Left renal pelvis (tissue), 4 donors: ENCODE measurements at places on chromosomes 4 and X. TPM values are rescaled to one million over a fixed set of nuclear protein-coding genes. Genes with fewer than 3 reads are reported as not detected.

DNA sequence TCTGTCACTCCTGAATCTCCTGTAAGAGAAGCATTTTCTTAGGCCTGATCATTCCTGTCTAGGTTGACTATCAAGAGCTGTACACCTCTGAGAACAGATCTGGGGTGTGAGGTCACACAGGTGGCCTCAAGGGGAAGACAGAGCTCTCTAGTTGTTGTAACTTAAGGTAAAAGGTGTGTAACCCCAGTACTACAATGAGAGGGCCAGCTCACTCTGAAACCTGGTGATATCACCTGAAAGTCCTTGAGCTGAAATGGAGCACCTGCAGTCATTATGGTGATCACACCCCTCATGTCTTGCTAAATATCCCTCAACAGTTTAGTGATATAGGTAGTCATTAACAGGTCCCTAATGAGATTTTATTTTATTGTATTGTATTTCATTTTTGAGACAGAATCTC lies 8.8 kb upstream of the FAM9C start:
- no peak for DNase-seq

DNA sequence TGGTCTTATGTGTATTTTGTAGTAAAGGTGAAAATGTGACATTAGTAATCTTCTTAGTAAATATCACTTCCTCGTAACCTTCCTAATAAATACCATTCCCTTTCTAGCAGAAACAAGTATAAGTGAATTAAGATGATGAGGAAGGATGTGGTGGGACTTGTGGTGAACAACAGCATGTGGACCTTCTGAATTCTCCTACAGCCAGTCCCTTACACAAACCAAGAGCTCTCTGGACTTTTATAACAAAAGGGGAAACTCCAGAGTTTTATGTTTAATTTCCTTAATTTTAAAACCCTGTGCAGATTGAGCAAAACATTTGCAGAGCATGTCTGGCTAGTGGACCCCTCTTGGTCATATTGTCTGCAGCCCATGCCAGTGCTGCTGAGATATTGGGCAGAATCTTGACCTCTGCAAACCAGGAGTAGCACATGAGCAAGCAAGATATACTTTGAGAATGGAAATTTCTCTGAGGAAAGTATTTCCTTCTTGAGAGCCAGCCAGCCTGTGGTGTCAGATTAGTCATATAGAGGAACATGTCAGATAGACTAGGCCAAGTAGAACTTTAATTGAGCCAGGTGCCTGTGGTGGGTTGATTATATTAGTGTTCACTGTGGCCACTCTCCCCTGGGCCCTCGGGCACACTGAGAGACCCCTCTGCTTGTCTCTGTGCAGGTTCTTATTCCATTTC lies 328.2 kb downstream of the DKK2 start:
- no peak for DNase-seq

GRCh38 chrX:48504261-48504660 lies 4.5 kb upstream of the PORCN start:
- DNase-seq: no peak

DNA sequence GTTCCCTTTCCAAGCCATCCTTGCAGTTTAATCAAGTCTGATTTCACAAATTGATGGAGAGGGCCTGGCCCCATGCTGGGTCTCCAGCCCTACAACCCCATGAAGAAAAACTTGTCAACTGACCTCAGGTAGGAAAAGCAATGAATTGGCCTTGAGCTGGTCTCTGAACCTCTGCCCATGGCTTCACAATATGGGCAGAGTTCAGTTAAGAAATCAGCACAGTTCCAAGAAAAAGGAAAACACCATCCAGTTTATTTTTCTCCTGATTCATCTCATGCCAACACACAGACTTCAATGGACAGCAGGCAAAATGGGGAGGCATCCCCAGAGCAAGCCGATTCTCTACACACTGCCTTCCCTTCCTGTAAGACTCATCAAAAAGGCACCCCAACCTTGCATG lies 3.3 kb downstream of the RIPPLY1 start:
- no peak for DNase-seq

DNA sequence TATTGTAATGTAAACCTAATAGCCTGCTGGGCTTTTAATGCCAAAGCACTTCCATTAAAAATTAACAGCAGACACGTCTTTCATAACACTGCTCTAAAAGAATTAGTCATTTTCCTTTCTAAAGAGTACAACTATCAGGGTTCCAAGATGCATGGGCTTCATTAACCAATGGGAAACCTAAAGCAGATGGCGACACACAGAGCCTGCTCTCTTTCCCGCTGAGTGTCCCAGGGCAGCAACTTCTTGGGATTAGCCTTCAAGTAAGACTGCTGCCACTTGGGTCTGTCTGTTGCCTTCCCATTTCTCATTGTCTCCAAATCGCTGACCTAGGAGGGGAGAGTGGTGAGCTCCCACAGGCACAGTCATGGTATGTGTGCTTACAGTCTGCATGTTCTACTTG lies 14.0 kb upstream of the PHKA2 start:
- no peak for DNase-seq

DNA sequence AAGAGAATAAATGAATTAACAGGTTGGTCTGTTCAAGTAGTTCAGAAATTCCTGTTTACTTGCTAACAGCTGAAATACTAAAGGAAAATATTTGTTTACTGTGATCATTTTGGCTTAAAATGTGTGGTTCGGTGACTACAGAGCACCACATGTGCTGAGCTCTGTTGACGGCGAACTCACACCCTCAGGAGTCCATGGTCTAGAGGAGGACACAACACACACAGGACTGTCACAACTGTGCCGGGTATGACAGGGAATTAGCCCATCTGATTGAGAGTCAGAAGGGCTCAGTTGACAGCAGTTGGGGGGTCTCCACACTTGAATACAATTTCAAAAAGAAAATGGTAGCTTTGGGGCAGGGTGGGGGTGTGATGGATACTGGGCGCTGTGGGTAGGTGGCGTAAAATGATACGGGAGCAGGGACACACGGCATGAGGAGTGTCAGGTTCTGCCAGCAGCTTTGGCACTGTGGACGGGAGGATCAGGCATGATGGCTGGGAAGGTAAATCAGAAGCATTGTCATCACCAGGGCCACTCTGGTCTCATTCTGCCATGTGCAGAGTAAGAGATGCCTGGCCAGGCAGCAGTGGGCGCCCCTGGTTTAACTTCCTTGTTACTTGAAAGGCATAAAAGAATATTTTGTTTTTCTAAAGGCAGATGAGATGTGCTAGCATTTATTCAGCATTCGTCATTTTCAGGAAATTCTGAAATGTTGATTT lies 33.3 kb downstream of the CLDN22 start:
- no peak for DNase-seq

DNA sequence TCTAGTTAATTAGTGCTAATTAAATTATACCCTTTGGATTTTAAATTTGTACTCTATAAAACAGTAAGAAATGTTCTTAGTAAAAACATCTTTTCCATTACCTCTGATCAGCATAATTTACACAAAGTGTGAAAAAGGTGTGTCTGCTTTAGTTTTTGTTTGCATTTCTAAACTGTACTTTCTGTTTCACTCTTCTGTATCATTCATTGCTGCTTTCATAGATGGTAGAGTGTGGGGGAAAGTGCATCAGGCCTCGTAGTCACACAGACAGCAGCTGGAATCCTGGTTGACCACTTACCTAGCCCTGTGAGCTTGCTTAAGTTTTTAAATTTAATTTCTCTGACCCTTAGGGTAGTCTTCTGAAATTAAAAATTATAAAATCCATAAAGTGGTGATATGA lies 275.4 kb upstream of the PITX2 start:
- DNase-seq: no peak

DNA sequence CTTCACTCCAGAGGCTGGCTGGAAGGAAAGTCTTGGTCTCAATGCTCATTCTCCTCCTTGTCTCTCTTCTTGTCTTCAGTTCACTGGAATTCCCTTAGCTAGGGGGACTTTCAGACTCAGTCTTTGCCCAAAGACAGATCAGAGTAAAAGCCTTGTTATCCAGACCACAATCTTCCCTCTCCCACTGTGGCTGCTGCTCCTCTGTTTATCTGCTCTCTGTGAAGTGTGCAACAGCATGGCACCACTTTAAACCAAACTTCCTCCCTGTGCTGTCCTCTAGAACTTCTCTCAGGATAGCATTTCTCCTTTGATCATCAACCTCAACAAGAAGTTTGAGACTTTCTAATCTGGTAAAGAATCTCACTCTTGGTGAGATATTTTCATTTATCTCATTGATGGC lies 530.1 kb upstream of the SLIT2 start:
- DNase-seq: no peak

DNA sequence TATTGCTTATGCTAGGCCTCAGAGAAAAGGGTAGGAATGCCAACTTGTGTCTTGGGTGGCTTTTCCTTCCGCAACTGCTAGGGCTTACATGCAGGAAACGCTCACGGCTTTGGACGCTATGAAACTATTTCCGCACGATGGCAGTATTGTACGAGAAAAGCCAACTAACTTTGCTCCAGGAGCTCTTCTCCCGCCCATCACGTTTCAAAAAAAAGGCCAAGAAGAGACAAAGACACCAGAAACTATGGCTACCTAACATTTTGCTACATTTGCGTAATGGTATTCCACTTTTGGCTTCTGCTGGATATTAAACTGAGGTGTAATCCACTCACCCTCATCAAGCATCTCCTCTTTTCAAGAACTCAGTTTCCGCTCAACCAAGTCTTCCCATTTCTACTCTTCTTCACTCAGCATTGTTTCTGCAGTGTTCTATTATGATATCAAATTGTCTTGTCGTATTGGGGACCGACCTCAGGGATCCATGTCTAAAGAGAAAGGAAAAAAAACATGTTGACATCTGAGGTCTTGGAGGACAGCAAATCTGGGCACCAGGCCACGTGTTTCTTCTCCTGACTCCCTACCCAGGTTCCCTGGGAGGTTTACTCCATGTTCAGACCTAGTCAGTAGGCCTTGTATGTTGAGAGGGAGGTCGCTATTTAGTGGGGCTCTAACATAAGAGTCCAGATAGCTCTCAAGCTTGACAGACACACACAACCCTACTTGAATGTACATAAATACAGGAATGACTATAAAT lies 239.4 kb upstream of the STK26 start:
- no peak for DNase-seq

DNA sequence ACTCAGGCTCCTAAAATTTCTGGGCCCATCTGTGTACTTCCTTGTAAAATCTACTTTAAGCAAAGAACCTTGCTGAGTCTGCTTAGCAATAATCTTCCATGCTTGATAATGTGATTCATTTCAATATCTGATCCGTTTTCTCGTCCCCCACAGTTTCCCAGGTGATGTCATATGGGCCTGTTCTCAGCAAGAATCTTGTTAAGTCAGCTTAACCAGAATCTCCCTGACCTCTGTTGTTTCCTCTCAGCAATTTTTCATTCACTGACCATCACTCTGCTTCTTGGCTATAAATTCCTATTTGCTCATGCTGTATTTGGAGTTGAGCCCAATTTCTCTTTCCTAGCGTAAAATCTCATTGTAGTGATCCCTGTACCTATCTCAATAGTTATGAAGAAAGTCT lies 13.9 kb downstream of the CSN2 start:
- no peak for DNase-seq

DNA sequence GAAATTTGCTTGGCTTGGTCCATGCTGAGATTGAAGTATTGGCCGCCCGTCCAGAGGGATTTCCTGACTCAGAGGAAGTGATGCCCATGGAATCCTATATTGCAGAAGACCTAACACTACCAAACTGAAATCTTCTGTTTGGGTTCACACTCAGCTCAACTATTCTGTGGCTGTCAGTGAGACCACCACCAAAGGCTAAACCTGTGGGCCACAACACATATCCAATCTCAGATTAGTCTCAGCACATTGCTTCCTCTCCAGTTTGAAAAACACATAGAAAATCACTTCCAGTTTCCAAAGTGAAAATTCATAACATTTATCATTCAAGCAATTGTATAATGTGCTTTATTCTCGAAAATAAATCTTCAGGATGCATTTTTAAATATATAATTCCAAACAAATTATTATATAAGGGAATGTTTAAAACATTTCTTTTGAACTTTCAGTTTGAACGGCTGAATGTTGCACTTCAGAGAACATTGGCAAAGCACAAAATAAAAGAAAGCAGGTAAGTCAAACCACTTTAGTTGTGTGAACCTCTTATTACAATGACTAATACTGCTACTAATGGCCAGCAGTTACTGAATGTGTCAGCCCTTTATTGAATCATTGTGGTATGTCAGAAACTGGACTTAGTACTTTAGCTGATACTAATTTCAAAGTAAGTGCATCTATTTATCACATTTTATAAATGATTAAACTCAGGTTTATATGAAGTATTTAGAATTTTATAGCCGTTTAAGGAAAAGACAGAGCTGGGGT lies 37.0 kb downstream of the GUCY1A1 start:
- DNase-seq: no peak

GRCh38 chrX:121649417-121649816 lies 602.0 kb downstream of the GLUD2 start:
- no peak for DNase-seq

- DNase-seq: no peak
Measured at GRCh38 chr4:41709844-41710481, 38.6 kb downstream of the PHOX2B start.

DNA sequence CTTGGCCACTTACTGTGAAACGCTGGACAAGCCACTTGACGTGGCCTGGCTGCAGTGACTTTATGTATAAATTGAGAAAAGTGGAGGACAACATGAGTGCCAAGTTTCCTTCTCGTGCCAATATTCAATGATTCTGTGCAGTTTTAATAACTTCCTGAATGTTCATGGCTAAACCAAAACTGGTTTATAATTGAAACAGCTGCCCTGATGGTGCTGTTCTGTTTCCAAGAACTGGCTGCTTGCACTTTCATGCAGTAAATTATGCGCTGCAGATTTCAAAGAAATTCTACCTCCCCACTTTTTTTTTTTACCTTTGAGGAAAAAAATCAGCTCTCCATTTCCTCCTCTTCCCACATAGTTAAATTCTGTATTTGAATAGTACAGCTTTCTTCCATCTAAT lies 205.2 kb upstream of the CASK start:
- DNase-seq: no peak

GRCh38 chr4:185859111-185859510 lies 47.1 kb upstream of the SORBS2 start:
- DNase-seq: no peak

MAGT1 gene
- 78.4 TPM for polyA plus RNA-seq

ARAP2 gene
- polyA plus RNA-seq: 8.6 TPM

MAGEA4 gene
- polyA plus RNA-seq: not detected

CBLL2 gene
- polyA plus RNA-seq: not detected

TEX13D gene
- polyA plus RNA-seq: not detected

TLR1 gene
- 8.3 TPM for polyA plus RNA-seq

SPRY1 gene
- 118 TPM for polyA plus RNA-seq

CD40LG gene
- 0.35 TPM for polyA plus RNA-seq

MTHFD2L gene
- polyA plus RNA-seq: 21.5 TPM

H2BW2 gene
- polyA plus RNA-seq: 0.66 TPM

GPR50 gene
- polyA plus RNA-seq: 0.35 TPM

DCX gene
- 2.6 TPM for polyA plus RNA-seq

ASMT gene
- polyA plus RNA-seq: 0.14 TPM
